GM10248 (cell line): ENCODE measurements at places on chromosomes 12 and 14.

GRCh38 chr14:68977718-68978171, 1.4 kb downstream of the ACTN1 start:
- DNase-seq = no peak

GRCh38 chr14:73851000-73851399, 631 bp upstream of the PTGR2 start:
- DNase-seq = no peak

GRCh38 chr12:41739066-41739465, 405.6 kb downstream of the GXYLT1 start:
- no peak for DNase-seq

DNA sequence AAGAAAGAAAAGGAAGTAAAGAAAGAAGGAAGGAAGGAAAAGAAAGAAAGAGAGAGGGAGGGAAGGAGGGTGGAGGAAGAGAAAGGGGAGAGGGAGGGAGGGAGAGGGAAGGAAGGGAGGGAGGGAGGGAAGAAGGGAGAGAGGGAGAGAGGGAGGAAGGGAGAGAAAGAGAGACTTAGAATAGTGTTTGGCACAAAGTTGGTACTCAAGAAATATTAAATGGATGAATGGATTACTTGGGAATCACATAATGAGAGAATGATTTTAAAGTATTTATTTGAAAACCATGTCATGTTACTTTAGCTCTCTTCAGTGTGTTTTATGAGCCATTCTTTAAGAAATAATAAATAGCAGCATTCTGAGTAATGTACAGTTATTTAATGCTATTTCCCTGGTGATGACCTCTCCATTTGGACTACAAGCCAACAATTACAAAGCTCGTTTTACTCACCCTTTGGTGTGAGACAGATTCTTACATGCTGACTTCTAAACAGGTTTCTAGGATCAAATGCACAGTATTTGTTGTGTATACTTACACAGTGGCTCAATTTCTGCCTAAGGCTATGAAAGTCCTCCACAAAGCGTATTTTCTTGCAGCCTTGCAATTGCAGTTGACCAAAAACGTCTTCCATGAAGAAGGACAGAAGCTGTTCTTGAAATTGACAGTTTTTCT, 861 bp downstream of the IL26 start:
- no peak for DNase-seq

- DNase-seq = no peak
Observed at GRCh38 chr12:65943388-65944137, 119.3 kb downstream of the HMGA2 start.

DNA sequence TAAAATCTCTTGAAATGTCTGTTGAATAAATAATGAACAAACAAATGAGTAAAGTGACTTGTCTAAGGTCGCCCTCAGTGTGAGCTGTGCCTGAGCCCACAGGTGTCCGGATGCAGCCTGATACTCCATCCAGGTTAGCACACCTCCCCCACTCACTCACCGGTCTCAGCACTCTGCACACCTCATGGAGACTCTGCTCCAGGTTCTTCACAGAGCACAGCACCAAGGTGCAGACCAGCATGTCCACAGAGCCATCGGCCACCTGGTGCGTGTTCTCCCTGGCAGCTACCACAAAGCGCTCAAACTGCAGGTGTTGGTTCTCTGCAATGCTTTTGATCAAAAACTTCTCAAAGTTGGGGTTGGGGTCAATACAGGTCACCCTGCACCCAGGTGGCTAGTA, 4.1 kb upstream of the KRT7 start:
- DNase-seq = no peak

- DNase-seq = no peak
Observed at GRCh38 chr12:120125792-120126634, 9.5 kb upstream of the RAB35 start.

- no peak for DNase-seq
Observed at GRCh38 chr12:97347956-97348355, 114.6 kb upstream of the RMST start.

DNA sequence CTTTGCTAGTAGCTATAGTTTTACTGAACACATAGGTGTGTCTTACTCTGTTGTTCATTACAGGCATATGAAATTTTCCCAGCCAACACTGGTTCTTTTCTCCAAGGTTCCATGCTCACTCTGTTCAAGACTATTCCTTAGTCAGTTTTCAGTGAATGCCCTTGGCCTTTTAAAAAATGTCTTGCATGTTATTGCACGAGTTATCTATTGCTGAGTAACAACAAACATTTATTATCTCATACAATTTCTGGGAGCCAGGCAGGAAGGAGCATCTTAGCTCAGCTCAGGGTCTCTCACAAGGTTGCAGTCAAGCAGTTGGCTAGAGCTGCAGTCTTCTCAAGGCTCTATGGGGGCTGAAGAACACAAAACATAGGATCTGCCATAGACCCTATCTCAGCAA, 223.5 kb downstream of the BTG1 start:
- no peak for DNase-seq

- DNase-seq = no peak
Observed at GRCh38 chr12:11962860-11963259, 107.9 kb upstream of the BCL2L14 start.

GRCh38 chr12:32298917-32299316, 100.4 kb upstream of the FGD4 start:
- no peak for DNase-seq

DNA sequence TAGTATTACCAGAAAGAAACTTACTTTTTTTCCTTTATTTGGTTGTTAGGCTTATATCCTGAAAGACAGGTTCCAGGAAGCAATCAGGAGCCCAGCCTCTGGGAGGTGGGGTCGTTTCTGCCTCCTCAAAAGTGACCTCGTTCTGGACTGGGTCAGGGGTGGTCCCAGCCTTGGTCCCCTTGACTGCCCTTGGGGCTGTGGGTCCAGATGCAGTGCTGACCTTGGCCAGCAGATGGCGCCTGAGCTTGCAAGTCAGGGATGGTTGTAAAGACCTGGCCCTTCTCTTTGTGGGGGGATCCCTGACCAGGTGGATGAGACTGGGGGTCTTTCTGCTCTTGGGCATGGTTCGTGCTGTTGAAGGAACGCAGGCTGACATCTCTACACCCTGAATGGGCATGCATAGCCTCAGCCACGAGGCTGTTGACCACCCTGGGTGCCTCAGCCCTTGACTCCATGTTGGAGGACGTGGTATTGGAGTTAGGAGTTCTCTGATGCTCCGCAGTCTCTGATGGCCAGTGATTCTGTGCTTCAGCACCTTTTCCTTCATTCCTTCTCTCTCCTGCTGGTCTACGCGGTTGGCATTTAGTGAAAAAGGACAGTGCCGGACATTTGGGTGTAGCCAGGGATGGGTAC, 62.4 kb downstream of the ADCK1 start:
- peak; percentile 85 for DNase-seq

GRCh38 chr12:97805146-97805545, 342.5 kb downstream of the RMST start:
- DNase-seq = no peak

DNA sequence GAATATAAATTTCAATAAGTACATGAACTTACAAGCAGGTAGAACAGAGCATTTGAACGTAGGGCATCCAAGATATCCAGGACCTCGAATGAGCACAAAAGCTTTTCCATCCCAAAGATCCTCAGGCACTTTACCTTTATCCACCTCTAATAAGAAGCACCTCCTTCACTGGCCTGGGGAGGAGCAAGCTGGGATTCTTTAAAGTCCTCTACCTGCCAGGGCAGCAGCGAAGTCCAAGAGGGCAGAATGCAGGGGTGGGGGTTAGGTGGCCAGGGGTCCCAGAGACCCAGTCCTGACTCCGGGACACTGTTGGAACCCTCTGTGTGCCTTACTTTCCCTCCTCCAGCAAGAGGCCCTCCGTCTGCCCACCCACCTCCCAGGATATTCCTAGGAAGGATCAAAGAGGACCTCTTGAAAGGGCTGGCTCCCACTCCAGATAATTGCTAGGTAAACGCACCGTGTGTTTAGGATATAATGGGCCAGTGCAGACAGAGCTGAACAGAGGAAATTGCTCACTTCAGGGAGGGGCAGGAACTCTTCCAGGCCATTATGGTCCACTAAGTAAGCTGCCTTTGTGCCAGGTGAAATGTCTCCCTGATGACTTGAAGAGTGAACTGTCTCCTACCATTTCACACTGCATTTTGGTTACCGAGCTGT, 68.1 kb downstream of the TTC9 start:
- DNase-seq = no peak

DNA sequence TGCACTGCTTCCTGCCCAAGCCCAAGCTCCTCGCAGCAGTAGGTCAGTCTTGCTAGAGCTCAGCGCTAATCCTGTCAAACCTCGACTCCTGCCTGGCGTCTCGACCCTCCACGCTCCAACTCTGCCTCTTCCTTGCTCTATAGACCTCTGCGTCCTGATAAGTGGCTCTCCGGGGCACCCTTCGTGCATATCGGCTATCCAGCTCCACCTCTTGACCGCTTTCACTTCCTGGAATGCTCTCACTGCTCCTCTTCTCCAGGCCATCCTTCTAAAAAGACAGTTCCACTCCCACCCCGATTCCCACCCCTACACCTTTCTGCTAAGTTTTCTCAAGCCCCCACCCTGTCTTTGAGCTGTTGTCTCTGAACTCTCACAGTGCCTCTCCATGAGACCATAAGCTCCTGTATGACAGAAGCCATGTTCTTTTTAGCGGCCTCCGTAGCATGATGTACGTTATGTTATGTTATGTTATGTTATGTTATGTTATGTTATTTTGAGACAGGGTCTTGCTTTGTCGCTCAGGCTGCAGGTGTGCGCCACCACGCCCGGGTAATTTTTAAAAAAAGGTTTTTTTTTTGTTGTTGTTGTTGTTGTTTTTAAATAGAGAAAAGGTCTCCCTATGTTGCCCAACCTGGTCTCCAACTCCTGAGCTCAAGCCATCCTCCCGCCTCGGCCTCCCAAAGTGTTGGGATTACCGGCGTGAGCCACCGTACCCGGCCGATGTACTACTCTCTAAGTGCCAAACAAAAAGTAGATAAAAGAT, 601 bp downstream of the COX14 start:
- no peak for DNase-seq

GRCh38 chr12:94263905-94264561, 115.7 kb downstream of the PLXNC1 start:
- no peak for DNase-seq

- DNase-seq = no peak
Observed at GRCh38 chr12:90970471-90970870, 15.5 kb upstream of the CCER1 start.

DNA sequence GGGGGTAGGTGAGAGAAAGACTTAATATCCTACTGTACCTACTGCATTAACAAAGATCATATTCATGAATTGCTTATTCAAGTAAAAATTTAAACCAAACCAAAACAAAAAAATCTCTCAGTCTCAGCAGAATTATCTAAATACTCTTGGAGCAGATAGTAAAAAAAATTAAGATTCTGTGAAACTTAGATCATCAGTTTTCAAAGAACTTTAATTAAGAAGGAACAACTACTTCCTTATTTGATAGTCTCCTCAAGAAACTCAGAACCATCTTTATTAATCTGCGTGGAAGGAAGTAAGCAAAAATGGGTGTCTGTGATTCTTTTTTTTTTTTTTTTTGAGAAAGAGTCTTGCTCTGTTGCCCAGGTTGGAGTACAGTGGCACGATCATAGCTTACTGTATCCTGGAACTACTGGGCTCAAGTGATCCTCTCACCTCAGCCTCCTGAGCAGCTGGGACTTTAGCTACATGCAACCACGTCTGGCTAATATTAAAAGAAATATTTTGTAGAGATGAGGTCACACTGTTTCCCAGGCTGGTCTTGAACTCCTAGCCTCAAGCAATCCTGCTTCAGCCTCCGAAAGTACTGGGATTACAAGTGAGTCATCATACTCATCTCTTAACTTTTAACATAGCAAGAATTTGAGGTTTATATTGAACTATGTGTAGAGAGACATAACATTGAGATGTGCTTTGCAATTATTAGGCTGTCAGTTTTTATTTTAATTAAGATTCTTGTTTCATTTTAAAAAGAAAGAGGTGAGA, 37.4 kb downstream of the GAS2L3 start:
- no peak for DNase-seq

DNA sequence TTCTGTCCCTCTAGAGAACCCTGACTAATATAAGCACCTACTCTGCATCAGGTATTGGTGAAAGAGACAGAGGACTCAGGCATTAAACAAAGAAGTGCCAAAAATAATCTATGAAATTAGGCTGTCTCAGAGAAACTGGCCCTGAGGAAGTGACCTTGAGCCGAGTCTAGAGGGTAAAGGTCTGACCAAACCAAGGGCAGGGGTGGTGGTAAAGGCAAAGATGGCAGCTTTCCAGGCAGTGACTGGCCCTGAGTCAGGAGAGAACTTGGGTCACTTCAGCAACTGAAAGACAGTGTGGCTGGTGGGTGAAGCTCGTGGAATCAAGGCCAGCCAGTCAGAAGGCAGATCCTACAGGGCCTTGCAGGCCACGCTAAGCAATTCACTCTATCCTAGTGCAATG, 30.6 kb downstream of the CDKL1 start:
- DNase-seq = no peak

GRCh38 chr12:52584156-52584682, 10.6 kb upstream of the KRT74 start:
- no peak for DNase-seq

DNA sequence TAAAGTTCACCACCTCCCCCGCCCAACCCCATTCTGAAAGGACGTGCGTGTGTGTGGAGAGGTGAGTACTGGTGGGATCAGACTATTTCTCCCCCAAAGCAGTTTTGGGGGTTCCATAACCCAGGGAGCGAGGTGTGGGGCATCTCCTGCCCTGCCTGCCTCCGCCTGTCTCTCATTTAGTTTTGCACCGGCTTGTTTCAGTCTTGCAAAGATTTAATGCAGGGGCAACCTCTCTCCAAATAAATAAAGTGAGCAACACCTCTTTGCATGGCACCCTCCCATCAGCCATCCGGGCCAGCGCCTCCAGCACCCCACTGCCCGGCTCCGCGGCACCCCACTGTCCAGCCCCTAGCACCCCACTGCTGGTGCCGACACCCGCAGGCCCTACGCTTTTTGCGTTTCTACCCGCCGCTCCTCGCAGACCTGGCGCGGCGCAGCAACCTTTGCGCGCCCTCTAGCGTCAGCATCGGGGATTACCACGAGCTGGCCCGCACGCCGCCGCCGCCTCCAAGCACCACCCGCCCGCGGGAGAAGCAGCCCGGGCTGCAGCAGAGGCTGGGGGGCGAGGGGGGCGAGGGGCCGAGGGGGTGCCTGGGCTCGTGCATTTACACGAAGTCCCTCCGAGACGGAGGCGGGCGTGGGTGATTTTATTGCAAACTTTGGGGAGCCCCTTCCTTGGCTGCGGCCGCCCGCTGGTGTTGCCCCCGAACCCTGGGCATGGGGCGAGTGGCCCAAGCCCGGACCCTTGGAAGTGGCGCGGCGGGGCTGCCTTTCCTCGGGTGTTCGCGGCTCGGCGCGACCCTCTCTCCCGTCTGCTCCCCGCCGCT, 55.8 kb upstream of the VRK1 start:
- peak; percentile 84 for DNase-seq

GRCh38 chr12:45644541-45644940, 85.0 kb upstream of the ARID2 start:
- no peak for DNase-seq
